Non-pigmented ciliary epithelial cell (primary cell): ENCODE measurements at places on chromosomes 7 and 10.
A peak's percentile ranks its signal among the peaks of the same experiment; 100 is the strongest.

GRCh38 chr7:135976312-135977006 is 700 bp downstream of the MTPN start:
- DNase-seq = no peak

DNA sequence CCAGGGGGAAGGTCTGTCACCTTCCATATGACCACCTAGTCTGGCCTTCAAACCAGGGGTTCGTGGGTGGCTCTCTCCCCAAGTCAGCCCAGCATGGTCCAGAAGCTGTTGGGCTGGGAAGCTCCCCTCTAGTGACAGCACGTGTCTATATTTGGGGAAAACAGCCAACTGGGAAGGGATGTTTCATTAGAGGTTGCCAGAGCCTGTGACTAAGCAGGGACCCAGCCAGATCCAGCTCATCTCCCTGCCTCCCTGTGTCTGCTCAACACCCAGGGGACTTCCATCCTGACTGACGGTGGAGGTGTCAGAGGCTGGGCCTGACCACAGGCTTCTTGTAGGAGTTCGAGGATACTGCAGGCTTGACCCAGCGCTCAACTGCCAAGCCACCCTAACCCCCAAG is 10.5 kb downstream of the STYXL1 start:
- DNase-seq = no peak

DNA sequence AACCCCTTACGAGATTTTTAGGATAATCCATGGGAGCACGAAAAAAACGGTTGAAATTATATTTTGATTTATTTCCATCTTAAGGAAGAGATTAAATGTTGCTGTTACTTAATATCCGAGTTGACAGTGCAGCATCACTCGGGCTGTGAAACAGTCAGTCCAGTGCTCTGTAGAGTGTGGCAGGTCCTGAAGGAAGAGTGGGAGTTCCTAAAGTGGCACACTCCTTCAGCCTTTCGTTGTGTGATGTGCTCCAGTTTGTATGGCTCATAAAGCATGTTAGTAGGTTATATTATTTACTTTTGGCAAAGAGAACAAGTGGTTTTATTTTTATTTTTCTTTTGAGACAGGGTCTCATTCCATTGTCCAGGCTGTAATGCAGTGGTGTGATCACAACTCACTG is 358.3 kb downstream of the AUTS2 start:
- DNase-seq = no peak

- DNase-seq = no peak
Measured at GRCh38 chr7:2245883-2246675, 4.1 kb downstream of the NUDT1 start.

DNA sequence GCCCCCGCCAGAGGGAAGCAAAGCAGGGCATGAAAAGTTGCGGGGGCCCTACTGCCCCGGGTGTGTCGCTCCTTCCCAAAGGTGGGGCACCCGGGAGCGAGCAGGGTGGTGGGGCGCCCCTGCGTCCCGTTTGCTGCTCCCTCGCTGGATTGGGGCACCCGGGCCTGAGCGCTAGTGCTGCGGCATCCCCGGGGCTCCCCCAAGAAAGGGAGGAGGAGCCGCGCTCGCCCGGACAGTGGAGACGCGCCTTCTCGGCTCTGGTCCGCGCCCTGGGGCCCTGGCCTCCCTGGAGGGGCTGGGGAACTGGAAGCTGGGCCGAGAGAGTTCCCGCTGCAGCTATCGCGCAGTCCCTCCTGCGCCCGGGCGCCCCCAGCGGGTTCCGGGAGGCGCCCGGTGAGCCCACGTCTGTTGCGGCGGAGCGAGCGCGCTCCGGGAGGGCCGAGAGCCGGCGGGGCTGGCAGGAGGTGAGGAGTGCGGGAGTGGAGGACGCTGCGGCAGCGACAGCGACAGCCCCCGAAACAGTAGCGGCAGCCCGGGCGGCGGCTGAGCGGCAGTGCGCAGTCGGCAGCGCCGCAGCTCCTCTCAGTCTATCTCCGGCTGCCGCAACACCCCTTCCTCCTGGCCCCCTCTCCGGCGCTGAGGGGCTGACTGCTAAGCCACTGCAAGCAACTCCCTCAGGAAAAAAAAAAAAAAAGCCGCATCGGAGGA is 504 bp upstream of the BMPER start:
- DNase-seq = no peak

GRCh38 chr7:151884312-151885201 is 7.6 kb upstream of the PRKAG2 start:
- DNase-seq = no peak

GRCh38 chr7:6171532-6172223 is 100.7 kb downstream of the CYTH3 start:
- no peak for DNase-seq

DNA sequence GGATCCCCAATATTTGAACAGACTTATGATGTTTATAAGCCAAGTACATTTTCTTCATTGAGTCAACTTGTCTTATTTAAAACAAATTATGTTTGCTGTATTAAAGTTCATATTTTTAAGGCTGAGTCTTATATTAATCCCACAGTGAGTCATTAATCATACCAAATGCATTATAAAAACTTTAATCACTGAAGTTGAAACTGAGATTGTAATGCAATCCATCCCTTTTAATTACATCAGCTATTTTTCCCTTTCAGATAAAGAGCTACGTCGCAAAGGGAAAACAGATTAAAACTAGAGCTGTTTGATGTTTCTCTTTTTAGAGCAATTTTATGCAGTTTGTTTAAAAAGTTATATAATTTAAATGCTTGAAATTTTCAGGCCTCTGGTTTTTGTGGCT is 183.0 kb downstream of the ARID5B start:
- no peak for DNase-seq

- no peak for DNase-seq
Measured at GRCh38 chr7:85730012-85730411, 543.2 kb upstream of the SEMA3D start.

- peak; percentile 98 for DNase-seq
Measured at GRCh38 chr7:142556740-142557139, 192.5 kb upstream of the PRSS1 start.

DNA sequence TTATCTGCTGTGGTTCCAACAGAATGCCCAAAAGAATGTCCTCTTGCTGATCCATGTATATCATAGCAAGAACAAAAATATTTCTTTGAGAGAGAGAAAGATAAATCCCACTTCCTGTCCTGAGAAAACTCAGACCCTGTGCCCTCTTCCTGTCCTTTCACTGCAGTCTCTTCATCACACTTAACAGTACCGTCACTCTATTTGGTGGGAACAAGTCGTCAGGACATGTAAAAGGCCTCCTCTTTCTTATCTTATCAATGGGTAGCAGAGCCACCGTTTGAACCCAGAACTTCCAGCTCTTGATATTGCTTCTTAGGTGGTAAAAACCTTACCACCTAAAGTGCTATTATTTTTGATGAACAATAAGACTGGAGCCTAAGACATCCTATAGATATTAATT is 43.9 kb downstream of the CHRM2 start:
- DNase-seq = no peak

DNA sequence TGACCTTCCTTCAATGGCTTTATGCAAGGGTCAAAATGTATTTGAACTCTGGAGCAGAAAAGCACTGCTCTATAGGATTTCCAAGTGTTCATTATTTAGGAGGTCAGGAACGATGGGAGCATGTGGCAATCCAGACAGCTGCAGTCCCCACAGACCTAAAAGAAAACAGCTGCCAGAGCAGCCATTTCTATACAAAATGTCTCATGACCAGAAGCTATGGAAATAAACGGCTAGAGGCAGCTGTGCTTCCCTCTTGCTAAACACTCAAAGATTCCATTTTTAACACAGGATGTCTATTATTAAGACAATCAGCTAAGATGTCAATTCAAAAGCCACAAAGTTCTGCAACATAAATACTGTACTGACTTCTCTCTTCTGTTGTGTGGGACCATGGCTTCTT is 879.1 kb upstream of the C7orf33 start:
- no peak for DNase-seq

DNA sequence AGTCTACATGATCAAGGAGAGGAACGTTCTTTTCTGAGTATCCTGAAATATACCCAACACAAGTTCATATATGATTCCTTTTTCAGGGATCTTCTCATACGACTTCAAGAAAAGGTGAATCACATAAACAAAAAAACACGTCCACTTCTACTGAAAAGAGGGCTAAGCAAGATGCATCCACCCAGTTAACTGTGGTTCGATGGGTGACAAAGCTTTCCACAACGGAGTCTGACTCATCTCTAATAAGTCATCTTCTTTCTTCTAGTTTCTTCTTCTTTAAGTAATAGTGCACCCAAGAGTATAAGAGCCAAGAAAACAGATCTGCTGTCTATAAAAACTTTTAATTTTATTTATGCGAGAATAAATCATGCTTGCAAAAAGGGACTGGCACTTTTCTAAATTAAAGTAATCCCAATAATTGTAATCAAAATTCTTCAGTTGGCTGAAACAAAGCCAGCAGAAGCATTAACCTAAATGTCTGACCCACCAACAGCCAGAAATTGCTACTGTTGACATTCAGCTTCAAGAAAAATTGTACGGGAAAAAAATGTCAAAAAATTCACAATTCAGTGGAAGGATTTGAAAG is 146.9 kb upstream of the ANK3 start:
- DNase-seq = peak; percentile 65

DNA sequence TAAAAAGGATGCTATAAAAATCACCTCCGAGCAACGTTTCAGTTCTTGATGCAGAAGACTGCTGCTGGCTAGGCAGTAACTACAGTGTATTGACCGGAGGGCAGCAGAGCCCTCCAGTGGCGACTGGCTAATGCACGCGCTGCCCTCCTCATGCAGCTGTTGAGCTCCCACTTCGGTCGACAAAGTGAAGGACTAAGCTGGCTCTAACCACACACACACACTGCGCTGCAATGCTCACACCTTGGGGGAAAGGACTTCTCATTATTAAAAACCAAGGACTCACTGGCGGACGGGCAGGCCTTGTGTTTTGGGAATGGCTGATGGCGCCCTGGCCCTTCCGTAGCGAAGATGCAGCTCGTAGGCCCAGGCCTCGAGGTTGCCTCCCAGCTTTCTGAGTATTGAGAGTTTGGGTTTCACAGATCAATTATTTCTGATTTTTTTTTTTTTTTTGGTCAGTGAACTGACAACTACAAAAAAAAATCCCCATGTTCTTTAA is 120.9 kb upstream of the DIP2C start:
- no peak for DNase-seq

DNA sequence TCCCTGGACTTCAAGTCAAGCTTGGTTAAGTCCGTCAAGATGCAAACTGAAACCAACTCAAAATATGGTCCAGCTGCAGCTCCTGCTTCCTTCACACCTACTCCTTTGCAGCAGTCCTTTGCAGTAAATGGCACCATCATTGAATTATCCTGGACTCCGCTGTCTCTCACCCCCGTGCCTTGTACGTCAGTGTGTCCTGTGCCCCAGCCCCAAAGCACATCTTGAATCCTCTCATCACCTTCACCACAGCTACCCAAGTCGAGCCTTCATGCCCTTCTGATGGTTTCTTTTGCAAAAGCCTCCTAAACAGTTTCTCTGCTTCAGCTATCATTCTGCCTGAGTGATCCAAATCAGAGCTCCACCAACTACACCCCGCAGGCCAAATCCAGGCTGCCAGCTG is 88.4 kb upstream of the LEP start:
- DNase-seq = no peak

GRCh38 chr7:95006010-95006409 is 98.6 kb downstream of the PPP1R9A start:
- DNase-seq = no peak

GRCh38 chr7:155815332-155816191 is 3.3 kb upstream of the SHH start:
- no peak for DNase-seq

- DNase-seq = no peak
Measured at GRCh38 chr7:83849131-83849530, 200.2 kb upstream of the SEMA3E start.

DNA sequence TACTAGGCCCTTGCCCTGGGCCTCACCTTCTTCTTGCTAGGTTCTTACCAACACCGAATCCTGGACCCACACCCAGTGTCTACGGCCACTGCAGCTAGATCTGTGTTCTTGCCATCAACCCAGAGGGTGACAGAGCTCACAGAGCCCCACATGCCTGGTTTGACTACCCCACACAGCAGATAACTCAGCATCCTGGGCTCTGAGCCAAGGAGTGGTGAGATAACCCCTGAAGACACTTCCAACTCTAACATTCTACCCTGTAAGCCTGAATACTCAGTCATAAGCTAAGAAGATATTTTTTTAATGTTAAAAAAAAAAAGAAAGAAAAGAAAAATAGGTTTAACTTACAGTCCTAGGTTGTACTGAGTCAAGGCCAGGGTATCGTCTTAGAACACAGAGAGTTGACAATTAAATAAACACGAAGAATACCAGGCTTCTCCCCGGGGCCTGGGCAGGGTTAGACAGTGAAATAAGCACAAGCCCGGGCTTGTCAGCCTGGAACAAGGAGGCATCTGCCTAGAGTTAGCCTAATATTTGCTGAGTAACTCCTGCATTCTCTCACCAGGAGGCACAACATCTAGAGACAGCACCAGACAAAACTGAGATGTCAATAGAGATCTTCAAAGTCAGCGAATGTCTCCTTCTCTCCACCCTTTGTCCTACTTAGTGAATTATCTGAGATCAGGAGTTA is 556.5 kb upstream of the LRRN3 start:
- DNase-seq = peak; percentile 31

DNA sequence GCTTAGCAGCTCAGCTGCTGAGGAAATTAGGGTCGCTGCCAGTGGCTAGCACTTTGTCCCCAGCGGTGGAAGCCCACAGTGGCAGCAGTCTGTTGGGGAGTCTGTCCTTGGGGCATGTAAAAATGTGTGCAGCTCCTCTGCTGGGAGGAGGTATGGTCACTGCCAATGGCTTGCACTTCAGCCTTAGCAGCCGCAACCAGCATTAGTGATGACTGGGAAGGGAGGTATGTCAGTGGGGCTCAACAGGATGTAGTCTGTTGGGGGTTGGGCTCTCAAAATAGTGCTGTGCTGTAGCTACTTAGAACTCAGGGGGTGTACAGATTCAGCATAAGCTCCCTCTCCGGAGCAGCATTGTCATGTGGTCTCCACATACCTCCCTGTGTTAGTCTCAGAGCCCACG is 189.9 kb downstream of the ZEB1 start:
- DNase-seq = peak; percentile 38

DNA sequence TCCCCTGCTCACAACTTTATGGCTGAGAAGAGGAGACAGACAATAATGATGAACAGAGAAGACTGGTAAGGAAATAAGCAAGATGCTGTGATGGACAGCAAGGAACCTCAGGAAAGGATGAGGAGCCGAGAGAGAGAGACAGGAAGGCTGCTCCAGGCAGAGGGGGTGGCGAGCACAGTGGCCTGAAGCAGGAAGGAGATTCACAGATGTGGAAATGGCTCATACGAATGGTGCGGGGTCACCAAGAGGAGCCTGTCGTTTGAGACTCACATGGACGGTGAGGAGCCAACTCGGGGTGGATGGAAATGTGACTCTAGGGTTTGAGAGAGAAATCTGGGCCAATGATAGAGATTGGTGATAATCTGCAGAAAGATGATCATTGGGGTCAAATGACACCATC is 43.7 kb downstream of the KIAA1549 start:
- DNase-seq = no peak
